Common myeloid progenitor, CD34-positive (primary cell): ENCODE measurements at places on chromosomes 11 and 22.

GRCh38 chr22:36465232-36466021 lies 16.0 kb downstream of the TXN2 start:
- DNase-seq = no peak

DNA sequence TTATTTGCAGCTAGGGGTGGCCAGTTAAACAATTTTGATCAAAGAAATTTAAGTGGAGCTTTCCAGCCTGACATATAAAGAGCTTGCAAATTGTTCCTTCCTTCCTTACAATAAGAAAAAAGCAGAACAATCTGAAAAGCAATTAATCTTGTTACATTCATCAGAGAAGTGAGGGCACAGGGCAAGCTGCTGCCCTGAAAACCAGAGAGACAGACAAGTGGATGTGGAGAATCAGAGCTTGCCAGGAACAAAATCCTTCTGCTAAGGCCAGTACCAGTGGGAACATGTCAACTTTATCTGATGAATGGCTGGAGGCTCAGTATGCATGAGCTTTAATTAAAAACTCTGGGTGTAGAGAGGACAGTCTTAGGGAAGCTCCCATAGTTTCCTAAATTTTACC lies 8.8 kb downstream of the CCDC179 start:
- peak; percentile 58 for DNase-seq

DNA sequence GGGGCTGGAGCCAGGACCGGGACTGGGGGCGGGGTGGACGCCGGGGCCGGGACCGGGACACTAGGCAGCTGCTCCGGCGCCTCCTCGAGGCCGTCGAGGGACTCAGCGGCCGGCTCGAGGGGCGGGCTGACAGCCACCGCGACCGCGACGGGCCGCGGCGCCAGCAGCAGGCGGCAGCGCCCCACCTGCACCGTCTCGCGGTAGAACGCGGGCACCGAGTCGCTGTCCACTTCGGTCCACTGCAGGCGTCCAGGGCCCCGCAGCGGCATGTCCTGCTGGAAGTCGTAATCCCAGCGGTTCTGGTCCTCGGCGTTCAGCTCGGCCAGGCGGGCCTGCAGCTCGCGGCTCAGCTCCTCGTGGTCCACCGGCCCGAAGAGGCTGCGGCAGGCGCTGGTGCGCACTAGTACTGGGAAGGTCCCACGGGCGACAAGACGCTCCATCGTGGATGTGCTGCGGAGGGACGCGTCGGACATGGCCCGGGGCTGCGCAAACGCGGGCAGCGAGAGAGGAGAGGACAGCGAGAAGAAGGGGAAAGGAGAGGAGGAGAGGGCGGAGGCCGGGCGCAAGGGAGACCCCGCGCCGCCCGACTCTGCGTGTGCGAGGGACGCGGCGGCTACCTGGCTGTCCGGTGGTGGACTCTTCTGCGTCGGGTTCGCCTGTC lies 428 bp downstream of the CDKN1C start:
- DNase-seq = peak; percentile 71

DNA sequence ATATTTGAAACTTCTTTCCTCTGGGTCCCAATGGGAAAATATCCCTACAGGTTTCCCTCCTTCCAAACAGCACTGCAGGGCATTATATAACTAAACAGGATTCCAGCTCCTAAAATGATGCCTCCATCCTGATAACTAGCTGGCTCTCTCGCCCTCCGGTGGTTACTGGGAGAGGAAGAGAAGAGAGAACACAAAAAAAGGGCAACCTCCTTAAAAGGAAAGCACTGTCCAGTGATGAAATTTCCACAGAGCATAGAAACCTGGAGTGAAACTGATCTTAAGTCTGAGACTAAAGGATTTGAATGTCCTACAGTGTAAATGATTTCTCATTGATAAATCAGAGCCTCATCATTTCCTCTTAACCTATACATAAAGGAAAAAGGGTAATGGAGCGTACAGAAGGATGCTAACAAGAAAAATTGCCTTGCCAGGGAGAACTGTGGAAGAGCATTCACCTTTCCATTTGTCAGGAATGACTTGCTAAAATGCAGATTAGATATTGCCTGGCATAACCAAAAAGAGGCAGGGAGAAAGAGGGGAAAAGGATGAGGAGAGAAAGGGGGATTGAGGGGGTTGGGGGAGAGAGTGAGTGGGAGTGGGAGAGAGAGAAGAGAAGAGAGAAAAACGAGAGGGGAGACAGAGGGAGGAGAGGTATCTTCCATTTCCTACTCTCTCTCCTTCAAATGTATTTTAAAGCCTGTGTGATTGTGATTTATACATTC lies 121.3 kb downstream of the APOL5 start:
- DNase-seq = no peak

GRCh38 chr22:33882991-33883390 lies 37.3 kb downstream of the LARGE1 start:
- DNase-seq = peak; percentile 15

- no peak for DNase-seq
Observed at GRCh38 chr11:44978274-44978960, 27.7 kb upstream of the TP53I11 start.

GRCh38 chr11:48164836-48165235 lies 51.8 kb upstream of the OR4B1 start:
- DNase-seq = no peak

GRCh38 chr22:26135806-26136205 lies 33.5 kb upstream of the SEZ6L start:
- DNase-seq = no peak

DNA sequence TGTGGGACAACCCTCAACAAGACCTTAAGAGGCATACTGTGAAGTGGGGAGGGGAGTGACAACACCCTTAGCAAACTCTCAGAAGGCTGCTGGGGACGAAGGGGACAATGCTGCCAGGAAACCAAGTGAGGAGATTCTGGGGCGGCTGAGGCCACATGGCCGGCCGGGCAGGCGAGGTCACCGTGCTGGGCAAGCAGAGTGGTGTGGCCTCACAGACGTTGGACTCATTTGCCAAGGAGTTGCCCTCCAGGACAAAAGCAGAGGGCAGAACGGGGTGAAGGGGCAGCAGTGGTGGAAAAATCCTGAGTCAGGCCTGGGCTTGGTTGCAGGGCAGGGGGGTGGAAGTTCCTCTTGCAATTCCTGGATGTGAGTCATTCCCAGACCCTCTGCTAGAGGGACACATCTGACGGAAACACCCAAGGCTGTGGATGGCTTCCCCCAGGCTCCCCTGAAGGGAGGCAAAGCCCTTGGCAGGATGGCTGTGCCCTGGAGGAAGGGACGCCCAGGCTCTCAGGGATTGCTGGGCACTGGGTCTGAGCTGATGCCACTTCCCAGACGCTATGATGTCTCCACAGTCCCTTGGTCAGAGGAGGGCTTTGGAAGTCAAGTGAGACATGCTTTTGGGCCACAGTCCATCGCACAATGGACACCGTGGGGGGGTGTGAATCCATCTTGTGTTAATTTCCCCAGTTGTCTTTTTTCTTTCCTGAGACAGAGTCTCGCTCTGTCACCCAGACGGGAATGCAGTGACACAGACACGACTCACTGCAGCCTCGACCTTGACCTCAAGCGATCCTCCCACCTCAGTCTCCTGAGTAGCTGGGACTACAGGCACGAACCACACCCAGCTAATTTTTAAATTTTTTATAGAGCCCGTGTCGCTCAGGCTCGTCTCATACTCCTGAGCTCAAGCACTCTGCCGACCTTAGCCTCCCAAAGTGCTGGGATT lies 16.2 kb upstream of the SHANK3 start:
- no peak for DNase-seq

- no peak for DNase-seq
Observed at GRCh38 chr11:131845255-131845654, 474.8 kb downstream of the NTM start.
